Endothelial cell (in vitro differentiated cells): ENCODE measurements at places on chromosomes 7 and 10. TPM values are rescaled to one million over a fixed set of nuclear protein-coding genes. Genes with fewer than 3 reads are reported as not detected.

DNA sequence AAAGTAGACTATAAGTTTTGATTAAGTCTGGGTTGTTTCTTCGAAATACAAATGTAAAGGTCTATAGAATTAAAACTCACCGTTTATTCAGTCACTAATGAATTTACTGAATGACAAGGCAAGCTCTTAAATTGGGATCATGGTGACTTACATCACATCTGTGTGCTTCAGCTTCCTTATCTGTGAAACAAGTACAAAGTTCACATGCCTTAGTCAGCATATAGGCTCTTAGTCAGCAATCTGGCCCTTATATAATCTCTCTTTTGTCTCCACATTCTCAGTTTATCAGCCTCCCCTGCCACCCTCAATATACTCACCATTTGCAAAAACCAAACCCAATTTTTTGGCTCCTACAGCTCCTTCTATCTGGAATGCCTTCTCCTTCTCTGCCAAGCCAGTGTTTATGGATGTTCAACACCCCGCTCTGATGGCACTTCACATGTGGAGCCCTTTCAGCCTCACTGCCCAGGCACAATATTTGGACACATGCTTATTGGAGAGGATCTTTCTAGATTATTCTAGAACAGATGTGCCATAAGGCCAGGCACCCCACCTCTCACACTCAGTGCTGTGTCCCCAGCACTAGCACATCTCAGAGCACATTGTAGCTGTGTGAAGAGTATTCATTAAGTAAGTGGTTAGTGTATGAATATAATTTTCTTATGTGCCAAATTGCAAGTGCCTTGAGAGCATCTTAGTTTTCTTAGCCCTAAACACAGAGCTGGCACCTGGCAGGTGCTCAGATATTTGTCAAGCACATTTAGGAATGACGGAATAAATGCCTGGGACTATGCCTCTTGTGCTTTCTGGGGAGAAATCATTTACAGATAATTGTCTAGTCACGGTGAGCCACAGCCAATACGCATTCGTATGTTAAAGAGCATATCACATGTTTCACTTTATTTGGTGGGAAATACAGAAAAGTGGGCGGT is 9.8 kb upstream of the LAMB1 start:
- no peaks in the 10 kb centered on the region for H3K36me3 ChIP-seq
- H3K4me1 ChIP-seq = peaks cover 23% of the 10 kb centered on the region
- no peak overlapping the region for H3K27ac ChIP-seq
- no peak overlapping the region for H3K4me3 ChIP-seq

GRCh38 chr10:85900061-85900460 is 466.5 kb downstream of the GRID1 start:
- no peaks in the 10 kb centered on the region for H3K36me3 ChIP-seq
- H3K27me3 ChIP-seq = no peaks in the 10 kb centered on the region
- no peak for DNase-seq

- no peak overlapping the region for H3K4me3 ChIP-seq
- H3K27me3 ChIP-seq = peaks cover 5% of the 10 kb centered on the region
- H3K4me1 ChIP-seq = peaks cover 13% of the 10 kb centered on the region
- no peak overlapping the region for H3K27ac ChIP-seq
- peak; percentile 76 for DNase-seq
Observed at GRCh38 chr10:71696628-71697326, 22.8 kb downstream of the C10orf105 start.

DNA sequence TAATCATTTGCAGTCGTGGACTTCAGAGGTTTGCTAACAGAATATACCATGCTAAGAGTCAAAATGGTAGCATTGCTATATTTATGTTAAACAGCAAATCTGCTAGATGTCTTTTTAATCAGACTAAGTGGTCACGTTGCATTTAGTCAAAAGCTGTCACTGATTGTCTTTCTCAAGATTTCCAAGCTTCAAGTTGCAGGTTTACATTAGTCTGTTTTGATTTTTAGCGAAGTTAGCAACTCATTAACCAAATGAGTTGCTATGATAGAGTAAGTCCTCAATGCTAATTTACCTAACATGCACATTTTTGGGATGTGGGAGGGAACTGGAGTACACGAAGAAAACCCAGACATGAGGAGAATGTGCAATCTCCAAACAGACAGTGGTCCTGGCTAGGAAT is 653.2 kb downstream of the TNS3 start:
- H3K4me1 ChIP-seq = peaks cover 2% of the 10 kb centered on the region
- H3K36me3 ChIP-seq = no peaks in the 10 kb centered on the region
- H3K4me3 ChIP-seq = no peak overlapping the region
- H3K27me3 ChIP-seq = peaks cover 2% of the 10 kb centered on the region

- H3K36me3 ChIP-seq = no peaks in the 10 kb centered on the region
- peaks cover 9% of the 10 kb centered on the region for H3K27me3 ChIP-seq
- no peak for DNase-seq
- H3K4me1 ChIP-seq = no peaks in the 10 kb centered on the region
- no peak overlapping the region for H3K27ac ChIP-seq
Observed at GRCh38 chr10:132982301-132982989, 40.1 kb upstream of the CFAP46 start.

DNA sequence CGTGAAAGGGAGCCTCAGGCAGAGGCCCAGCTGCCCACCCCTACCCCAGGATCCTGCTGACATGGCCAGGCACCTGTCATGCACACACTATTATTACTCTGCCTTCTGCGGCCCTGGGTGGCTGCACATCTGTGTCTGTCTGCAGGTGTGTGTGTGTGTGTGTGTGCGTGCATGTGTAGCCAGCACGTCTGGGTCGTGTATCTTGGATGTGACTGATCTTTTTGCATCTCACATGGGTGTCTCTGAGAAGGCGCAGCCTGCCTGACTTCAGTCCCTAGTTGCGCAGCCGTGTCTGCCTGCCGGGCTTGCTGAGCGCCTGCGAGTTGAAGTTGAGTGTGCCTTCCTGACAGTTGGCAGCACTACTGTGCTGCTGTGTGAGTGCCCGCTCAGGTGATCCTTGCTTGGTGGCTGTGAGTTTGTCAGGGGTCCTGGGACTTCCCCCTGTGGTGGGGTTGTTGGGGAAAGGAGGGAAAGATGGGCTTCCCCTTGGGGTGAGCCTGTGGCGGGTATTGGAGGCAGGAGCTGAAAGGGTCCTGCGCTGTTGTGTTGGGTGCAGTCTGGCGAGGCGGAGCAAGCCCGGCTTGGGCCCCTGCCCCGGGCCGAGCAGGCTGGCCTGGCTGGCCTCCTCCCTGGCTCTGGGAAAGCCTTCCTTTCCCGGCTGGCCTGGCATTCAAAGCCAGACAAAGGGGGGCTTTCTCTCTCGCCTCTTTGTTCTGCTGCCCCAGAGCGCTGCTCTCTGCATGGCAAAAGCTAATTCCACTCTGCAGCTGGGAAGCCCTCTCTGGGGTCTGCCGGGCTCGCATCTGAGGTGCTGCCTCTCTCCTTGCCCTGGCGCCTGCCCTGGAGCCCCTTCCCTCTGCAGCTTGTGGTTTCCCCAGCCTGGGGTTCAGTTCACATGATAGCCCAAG is 4.9 kb downstream of the TRIM8 start:
- H3K36me3 ChIP-seq = peaks cover 61% of the 10 kb centered on the region
- no peak overlapping the region for H3K27ac ChIP-seq
- H3K4me1 ChIP-seq = peaks cover 64% of the 10 kb centered on the region

DNA sequence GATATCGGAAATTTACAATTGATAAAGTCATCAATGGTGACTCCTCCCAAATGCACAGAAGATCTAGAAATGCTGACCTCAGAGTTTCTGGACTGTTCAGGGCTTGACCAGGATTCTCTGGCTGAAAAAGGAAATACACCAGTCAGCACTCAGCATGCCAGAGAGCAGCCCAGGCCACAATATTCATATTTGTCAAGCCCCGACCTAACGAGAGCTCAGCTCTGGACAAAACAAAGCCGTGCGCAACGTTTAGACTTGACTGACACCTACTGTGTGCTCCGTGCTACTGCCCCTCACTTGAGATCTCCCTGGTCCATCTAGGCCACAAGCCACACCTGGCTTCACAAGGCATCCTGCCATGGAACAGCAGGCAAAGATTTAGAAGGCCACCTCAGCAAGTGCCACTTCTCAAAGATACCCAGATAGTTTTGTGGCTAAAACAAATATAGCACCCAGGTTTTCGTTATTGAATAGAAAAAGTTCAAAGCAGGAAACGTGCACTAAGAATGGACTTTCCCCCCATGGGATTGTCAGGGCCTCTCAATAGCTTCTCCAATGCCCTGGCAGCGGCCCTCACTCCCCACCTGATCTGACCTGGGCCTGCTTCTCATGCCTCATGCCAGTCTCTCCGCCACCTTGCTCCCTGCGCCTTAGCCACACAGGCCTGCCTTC is 218.3 kb downstream of the FAM107B start:
- H3K36me3 ChIP-seq = peaks cover 42% of the 10 kb centered on the region
- DNase-seq = no peak
- peaks cover 11% of the 10 kb centered on the region for H3K27me3 ChIP-seq
- H3K4me1 ChIP-seq = peaks cover 84% of the 10 kb centered on the region
- peak overlapping the region; percentile 79 for H3K4me3 ChIP-seq

GRCh38 chr7:42100156-42100508 is 136.9 kb downstream of the GLI3 start:
- H3K4me1 ChIP-seq = peaks cover 34% of the 10 kb centered on the region
- no peak for DNase-seq
- no peak overlapping the region for H3K4me3 ChIP-seq
- peaks cover 6% of the 10 kb centered on the region for H3K27me3 ChIP-seq
- peaks cover 4% of the 10 kb centered on the region for H3K36me3 ChIP-seq

- H3K4me3 ChIP-seq = no peak overlapping the region
- H3K27me3 ChIP-seq = peaks cover 10% of the 10 kb centered on the region
- H3K27ac ChIP-seq = no peak overlapping the region
- H3K36me3 ChIP-seq = peaks cover 5% of the 10 kb centered on the region
- H3K4me1 ChIP-seq = peaks cover 12% of the 10 kb centered on the region
Observed at GRCh38 chr10:75115137-75115536, 3.7 kb downstream of the SAMD8 start.

GRCh38 chr7:29971566-29972314 is 17.9 kb downstream of the SCRN1 start:
- no peak for DNase-seq
- no peak overlapping the region for H3K4me3 ChIP-seq
- peaks cover 13% of the 10 kb centered on the region for H3K4me1 ChIP-seq
- no peak overlapping the region for H3K27ac ChIP-seq
- no peaks in the 10 kb centered on the region for H3K27me3 ChIP-seq
- H3K36me3 ChIP-seq = peaks cover 4% of the 10 kb centered on the region

- H3K4me1 ChIP-seq = no peaks in the 10 kb centered on the region
- no peaks in the 10 kb centered on the region for H3K36me3 ChIP-seq
- DNase-seq = no peak
- no peak overlapping the region for H3K27ac ChIP-seq
- H3K27me3 ChIP-seq = peaks cover 4% of the 10 kb centered on the region
Observed at GRCh38 chr10:85621562-85621961, 745.0 kb downstream of the GRID1 start.

DNA sequence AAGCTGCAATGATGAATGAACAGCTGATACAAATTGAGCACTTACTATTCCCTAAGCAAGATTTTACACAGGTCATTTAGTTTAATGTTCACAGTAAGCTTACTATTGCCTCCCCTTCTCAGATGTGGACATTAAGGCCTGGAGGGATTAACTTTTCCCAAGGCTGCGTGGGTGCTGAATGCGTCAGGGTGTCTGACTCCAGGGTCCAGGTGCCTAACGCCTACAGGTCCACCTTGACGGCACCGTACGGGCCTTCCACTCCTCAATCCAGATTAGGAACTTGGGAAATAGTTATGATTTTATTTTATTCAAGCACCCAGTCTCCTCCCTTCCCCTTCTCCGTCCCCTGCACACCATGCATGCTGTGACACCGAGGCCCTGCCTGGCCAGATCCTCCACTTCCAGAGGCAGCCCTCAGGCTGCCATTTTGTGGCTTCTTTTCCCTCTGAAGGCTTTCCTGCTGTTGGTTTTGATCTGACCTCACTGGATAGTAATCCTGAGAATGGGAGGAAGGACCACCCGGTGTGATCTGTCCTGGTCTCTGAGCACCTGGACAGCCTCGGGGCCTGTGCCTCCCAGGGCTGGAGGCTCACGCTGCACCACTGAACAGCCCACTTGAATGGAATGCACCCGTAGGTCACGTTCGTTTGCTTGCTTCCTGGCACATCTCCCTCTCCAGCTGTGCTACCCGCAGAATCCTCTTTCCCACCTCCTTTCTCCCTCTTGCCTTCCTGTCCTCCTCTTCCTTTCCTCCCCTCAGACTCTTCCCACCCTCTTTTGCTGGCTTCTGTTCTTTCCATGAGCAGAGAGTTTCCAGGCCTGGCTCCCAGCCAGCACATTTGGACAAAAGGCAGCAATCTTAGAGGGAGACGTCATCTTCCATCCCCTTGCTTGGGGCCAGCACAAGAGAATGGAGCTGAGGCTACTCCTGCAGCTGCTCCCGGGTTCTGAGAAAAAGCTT is 14.4 kb downstream of the DENND2A start:
- DNase-seq = peak; percentile 43
- peaks cover 2% of the 10 kb centered on the region for H3K27me3 ChIP-seq
- H3K27ac ChIP-seq = peak overlapping the region; percentile 94
- no peak overlapping the region for H3K4me3 ChIP-seq

GRCh38 chr7:46847126-46847525 is 734.8 kb downstream of the TNS3 start:
- no peak for DNase-seq
- no peak overlapping the region for H3K4me3 ChIP-seq
- H3K27me3 ChIP-seq = peaks cover 7% of the 10 kb centered on the region
- peaks cover 13% of the 10 kb centered on the region for H3K4me1 ChIP-seq
- no peaks in the 10 kb centered on the region for H3K36me3 ChIP-seq

DNA sequence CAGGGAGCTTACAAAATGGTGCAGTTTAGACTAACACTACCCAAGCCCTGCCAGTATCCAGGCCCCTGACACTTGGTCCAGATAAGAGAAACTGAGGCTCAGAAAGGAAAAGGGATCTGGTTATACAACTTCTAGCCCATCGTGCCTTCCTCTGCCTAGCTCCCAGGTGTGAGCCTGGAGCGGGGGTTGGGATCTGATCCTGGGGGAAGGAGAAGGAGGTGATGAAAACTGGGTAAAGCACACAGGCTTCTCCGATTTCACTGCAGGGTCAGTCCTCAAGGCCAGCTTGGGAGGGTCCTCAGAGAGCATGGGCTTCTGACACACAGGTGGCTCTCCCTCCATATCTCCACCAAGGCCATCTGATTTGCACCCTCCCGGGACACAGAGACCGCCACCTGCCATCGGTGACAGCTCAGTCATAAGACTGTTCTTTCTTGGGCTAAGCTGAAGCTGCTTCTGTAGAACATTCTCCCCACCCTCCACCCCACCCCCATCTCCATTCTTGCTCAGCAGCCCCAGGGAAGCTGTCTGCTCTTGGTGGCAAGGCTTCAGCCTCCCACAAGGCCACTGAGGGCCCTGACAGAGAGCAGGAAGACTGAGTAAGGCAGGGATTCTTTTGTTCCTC is 16.4 kb downstream of the SRRM3 start:
- H3K36me3 ChIP-seq = no peaks in the 10 kb centered on the region

Gene AEBP1
- total RNA-seq = 22.2 TPM

Gene LIPK
- total RNA-seq = not detected

Gene GFRA1
- 4.2 TPM for total RNA-seq

Gene HERPUD2
- total RNA-seq = 41.0 TPM

Gene KLF14
- not detected for total RNA-seq

Gene GRID2IP
- total RNA-seq = 0.08 TPM
